Right cardiac atrium (tissue), 5 donors: ENCODE measurements at places on chromosomes 5 and 9.

GRCh38 chr5:15680455-15680854 is 180.5 kb downstream of the FBXL7 start:
- DNase-seq, result no peak

- DNase-seq, result peak; percentile 90
Observed at GRCh38 chr9:133845440-133845839, 107.3 kb upstream of the SARDH start.

GRCh38 chr5:158755221-158755620 is 344.5 kb downstream of the EBF1 start:
- no peak for DNase-seq

GRCh38 chr5:122150215-122150614 is 20.9 kb downstream of the ZNF474 start:
- no peak for DNase-seq

DNA sequence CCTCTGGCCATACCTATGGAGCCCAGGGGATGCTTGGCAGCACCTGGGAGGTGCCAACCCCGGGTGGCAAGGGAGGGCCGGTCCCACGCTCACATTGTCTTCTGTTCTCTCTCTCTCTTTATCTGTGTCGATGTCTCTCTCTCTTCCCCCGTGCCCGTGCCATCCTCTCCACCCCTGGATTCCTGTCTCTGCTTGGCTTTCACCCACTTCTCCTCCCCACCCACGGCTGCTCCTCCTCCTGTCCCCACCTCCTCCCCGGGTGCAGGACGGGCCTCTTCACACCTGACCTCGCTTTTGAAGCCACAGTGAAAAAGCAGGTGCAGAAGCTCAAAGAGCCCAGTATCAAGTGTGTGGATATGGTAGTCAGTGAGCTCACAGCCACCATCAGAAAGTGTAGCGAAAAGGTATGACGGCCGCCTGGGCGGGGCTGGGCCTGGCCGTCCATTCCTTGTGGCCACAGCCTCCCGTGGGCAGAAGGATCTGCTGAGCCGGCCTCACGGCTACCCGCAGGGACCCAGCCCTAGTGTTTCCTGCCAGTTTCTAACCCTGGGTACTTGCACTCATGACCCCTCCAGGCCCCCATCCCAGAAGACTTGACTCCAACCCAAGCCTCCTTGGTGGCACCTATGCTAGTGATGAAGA is 22.7 kb downstream of the DNM1 start:
- DNase-seq, result no peak

DNA sequence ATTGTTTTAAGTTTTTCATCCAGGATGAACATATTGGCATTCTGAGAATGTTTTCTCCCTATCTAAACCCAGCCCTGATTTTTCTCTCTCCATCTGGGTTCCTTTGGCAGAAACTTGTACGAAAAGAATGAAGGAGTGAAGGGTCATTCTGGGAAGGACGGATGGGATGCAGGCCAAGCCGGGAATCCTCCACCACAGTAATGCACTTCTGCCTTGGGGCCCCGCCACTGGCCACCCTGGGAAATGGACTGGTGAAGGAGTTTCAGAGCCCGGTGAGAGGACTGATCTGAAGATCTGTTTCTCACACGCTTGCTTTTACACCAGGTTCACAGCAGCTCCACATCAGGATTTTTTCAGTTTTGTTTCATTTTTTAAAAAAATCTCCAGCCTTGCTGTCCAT is 554.8 kb downstream of the BNC2 start:
- DNase-seq, result no peak

DNA sequence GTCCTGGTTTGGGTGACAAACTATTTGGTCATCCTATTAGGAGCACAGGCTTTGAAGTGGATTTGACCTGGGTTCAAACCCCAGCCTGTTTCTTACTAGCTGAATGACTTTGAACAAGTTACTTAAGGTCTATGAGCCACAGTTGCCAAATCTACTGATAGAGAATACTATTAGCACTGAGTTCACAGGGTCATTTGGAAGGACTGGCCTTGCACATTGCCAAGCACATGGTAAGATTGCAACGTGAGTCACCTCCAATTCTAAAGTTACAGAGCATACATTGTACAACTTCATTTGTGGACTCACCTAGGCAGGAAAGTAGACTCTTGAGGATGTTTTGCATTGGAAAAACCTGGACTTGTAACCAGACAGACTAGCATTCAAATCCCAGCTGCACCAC is 38.9 kb downstream of the MFAP3 start:
- DNase-seq, result no peak

DNA sequence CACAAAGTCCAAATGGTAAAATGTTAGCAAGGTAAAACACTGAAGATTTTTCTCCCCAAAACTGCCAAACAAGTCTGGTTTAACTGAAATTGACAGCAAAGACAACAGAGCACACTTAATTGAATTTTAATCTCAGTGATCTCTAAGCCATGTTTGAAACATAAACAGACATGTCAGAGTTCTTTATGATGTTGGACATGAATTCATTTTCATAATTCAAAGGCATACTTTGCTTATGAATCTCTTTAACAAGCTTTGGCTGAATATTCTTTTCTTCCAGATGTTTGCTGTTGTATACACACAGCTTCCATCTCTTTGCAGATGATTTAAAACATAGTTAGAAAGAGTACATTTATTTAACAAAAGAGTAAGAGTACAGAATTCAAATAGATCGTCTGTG is 509.1 kb downstream of the RAB3C start:
- DNase-seq, result no peak

- DNase-seq, result no peak
Observed at GRCh38 chr5:45281081-45281480, 415.1 kb downstream of the HCN1 start.
